Pons (tissue), 1 donor: ENCODE measurements at places on chromosomes 7 and 10.

DNA sequence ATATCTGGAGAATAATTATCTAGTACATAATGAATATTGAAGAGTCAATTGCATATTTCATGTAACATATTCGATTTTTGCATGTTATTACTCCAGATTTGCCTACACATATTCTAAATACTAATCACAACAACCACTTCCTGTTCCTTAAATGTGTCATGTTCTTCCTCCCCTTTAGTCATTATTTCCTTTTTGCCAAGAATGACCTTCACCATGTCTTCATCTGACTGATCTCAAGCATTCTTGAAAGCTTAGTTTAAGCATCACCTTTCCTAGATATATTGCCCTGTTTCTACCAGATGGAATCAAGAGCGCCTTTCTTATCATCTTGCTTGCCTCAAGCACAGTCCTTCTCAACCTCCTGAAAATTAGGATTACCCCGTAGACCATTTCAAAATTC, 23.5 kb upstream of the MEOX2 start:
- no peak for DNase-seq

GRCh38 chr10:62779487-62780248, 24.9 kb upstream of the ADO start:
- no peak for DNase-seq

DNA sequence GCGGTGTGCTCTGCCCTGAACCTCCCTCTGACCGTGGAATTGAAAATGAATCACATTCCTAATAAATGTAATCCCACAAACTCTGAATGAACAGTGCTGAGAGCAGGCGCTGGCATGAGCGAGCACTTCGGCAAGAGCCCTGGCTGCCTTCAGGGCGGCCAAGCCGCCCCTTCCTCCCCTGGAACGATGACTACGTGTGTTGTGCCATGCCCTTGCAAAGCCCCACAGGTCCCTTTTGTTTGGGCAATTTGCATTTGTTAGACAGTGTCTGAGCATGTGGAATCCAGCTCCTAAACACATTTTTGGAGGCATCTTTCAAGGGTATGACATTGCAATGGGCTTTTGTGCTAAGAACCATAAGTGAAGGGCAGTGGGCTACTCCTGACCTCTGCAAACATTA, 95.6 kb upstream of the MKI67 start:
- DNase-seq: no peak

DNA sequence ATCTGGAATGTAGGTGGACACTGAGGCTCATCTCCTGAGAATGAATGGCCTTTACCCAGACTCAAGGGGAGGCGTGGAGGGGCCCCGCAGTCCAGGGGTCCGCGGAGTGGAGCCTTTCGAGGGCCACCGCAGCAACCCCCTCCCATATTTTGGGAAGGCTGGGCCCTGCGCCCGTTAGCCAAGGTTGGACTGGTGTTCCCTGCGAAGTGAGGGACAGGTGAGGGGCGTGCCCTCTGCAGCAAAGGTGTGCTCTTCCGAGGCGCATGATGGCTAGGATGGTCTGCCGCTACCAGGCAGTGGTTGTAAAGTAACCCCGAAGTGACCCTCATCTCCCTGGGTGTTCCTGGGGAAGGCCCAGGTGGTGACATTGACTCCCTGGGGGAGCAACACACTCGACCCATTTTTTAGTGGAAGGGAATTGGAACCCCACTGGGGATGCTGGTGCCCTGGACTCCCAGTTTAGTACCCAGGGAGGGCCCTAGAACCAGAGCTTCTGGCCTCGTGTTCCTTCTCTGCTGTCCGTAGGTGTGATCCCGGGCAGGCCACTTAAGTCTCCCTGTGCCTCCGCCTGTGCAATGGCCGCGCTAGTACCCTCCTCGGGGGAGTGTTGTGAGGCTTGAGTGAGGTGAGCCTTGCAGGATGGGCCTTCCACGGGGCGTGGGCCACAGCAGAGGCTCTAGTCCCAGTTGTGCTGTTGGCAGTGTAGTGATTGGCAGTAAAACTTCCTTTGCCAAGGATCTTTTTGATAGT, 779 bp downstream of the FAM241B start:
- DNase-seq: no peak

DNA sequence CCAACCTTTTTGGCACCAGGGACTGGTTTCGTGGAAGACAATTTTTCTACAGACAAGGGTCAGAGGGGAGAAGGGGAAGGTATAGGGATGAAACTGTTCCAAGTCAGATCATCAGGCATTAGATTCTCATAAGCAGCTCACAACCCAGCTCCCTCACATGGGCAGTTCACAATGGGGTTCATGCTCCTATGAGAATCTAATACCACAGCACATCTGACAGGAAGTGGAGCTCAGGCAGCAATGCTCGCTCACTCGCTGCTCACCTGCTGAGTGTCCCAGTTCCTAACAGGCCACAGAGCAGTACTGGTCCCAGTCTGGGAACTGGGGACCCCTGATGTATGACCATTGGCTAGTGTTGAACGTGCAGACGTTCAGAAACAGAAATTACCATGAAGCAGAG, 63.7 kb downstream of the ATE1 start:
- no peak for DNase-seq

DNA sequence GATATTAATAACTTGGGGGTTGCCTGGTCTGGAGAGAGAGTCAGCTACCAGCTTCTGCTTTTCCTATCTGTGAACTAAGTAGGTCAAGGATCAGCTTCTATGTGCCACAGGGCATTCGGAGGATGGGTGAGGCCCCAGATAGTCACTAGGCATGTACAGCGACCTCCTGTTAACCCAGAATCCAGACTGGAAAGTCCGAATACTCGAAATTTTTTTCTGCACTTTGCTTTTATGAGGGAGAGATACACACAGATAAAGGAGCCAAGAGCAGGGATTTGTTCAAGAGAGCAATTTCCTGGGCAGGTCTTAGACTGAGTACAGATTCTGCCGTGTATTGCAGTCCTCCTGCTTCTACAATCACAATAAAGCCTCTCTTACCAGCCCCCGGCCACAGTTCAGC, 54.2 kb downstream of the EMX2 start:
- no peak for DNase-seq

DNA sequence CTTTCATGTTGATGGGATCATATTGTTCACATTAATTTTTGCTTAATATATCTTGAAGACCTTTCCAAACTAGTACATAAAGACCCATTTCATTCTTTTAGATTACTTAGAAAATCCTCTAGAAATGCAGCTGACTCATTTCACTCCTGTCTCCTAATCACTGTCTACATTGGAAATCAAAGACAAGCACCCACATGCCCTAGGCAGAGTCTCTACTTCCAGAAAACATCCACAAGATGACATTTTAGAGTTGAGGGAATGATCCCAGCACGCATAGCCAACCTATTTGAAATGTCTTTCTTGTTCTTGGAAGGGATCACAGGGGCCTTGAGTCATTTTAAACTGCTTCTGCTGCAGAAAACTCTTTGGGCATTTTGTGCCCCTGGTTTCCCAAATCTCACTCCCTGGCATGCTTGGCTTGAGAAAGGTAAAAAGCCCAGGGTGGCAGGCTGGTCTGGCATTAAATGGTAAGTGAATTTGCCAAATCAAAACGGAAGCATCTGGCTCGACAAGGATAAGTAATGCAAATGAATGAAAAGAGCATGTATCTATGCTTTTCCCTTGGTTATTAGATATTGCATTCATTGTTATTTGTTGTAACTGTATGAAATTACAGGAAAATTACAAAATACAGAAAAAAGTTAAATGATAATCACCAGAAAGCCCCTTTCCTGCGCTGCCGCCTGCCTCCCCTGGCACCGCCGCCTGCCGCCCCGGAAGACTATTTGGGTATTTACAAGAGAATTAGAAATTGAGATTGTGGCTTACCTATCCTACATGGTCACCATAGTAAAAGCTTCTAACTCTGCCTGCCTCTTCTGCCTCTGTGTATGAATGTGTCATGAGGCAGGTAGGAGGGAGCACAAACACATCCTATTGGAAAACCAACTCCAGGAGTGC, 225.3 kb downstream of the PTEN start:
- DNase-seq: no peak

DNA sequence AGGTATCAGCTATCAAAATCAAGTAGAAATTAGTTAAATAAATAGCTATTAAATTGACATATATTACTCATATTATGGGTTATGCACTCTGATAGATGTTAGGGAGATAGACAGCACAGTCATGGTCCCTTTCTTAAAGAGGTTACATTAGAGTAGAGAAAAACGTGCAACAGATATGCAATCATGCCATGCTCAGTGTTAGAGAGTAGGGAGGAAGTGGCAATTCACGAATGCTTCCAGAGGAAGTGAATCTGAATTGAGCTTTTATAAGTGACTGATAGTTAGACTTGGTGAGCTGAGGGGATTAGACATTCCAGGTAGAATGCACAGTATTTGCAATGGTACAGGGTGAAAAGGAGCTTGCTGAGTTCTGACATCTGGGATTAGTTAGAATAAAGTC, 349.8 kb downstream of the NXPH1 start:
- DNase-seq: no peak

DNA sequence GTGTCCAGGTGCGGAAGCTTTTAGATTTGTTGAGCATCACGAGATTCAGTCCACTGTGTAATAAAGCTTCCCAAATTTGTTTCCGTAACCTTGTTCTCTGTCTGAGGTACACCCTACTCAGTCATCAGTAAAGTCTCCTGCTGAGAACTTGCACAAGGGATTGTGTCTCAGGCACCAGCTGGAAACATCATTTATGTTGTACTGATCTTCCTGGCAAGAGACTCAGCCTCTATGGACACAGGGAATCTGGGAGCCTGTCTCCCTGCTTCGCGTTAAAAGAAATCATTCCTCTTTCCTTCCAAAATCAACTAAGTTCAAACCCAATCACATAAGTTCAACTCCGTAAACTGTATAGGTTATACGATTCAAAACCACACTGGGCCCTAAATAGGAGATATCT, 336.8 kb downstream of the GPR37 start:
- no peak for DNase-seq

DNA sequence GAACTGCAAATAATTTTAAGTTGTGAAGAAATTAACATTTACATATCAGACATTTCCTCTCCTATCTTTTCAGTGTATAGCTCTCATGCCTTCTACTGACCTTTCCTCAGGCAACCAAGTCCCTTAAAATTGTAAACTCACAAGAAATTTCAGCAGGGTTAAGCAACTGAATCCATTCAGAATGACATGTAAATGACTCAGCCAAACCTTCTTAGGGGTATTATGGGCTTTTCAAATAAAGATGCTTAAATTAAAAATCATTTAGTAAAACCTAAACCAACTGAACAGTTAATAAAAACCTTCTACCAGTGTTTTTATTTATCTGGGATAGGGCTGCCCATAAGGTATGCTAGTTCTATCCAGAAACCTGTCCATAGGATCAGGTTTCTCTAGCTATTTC, 20.7 kb downstream of the WAPL start:
- no peak for DNase-seq

DNA sequence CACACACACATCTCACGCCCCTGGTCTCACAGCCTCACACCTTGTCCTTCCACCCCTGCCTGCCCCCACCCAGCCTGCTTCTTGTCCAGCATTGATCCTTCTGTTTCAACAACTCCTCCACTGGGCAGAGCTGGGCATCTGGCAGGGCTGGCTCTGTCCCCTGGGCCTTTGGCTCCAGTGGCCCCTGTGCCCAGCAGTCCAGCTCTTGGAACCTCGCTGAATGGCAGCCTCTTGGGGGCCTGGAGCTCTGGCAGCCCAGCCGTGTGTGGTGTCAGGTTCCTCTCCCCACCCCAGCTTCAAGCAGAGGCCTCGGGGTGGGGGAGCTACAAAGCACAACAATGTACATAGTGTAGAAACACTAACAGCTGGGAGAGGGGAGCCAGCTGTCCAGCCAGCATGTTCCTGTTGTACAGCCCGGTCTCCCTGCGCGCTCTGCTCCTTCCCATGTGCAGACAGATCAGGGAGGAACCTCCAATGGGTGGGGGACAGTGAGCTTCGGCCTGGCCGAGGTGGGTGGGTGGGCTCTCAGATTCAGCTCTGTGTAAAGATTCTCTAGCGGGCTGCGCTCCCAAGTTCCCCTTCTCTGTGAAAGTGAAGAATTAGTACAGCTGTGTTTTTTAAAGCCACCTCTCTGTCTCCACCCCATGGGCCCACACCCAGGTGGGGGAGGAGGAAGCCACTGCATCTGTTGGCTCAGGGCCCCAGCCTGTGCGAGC, 19.4 kb downstream of the ZMIZ2 start:
- DNase-seq: peak; percentile 87

DNA sequence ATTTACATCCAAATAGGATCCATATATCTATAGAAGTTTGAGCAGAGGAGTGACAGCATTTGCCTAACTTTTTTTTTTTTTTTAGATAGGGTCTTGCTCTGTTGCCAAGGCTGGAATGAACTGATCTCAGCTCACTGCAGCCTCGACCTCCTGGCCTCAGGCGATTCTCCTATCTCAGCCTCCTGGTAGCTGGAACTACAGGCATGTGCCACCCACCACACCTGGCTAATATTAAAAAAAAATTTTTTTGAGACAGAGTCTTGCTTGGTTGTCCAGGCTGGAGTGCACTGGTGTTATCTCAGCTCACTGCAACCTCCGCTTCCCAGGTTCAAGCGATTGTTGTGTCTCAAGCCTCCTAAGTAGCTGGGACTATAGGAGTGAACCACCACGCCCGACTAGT, 15.1 kb downstream of the PPIA start:
- DNase-seq: no peak

DNA sequence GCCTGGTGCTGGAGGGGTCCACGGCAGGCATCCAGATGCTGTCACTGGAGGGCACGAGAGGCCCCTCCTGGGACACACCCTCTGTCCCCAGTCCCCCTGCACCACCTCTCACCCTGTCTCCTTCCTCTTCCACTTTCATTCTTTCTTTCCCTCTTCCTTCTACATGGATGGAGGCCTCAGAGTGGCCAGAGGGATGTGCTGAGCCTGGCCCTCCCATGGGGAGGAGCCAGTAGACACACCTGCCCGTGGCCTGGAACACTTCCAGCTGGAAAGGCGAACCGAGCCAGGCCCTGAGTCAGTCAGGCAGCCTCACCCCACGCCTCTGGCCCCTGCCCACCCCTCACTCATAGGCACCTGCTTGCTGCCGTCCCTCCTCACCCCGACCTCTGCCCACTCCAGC, 55.9 kb upstream of the MXI1 start:
- DNase-seq: no peak

- DNase-seq: no peak
Measured at GRCh38 chr10:102196893-102197292, 29.2 kb upstream of the ELOVL3 start.

DNA sequence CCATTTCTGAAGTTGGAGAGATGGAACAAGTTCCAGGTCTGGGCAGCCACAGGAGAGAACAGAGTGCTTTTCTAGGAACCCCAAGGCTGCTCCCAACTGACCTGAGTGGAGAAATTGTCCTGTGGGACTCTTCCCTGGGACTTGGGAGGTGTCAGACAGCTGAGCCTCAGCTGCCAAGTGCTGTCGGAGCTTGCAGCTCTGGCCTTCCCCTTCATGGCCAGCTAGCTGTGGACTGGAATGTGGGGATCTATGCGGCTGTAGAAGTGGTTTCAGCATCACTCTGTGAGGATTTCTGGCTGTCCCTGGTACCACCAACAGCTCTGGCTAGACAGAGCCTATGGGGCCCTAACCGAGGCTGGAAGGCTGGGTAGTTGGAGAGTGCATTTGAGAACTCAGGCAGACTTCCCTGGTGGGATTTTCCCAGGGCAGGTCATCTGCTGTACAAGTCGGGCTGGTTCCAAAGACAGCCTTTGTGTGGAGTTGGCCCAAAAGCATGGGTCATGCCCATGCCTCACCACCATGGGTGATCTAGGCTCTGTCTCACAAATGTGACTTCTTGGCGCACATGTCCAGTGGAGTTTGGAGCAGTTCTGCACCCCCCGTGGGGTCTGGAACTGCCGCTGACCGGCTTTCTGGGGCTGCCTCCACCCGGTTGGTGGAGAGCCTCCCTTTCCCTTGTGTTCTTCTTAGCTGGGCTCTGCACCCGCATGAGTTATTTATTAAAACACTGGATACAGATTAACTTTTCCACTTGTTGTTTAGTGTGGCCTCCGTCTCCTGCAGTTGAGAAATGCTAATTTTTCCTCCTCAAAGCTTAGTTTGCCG, 10.9 kb downstream of the SUFU start:
- DNase-seq: no peak
